ENCODE measurements at places on chromosomes 3 and 15.

DNA sequence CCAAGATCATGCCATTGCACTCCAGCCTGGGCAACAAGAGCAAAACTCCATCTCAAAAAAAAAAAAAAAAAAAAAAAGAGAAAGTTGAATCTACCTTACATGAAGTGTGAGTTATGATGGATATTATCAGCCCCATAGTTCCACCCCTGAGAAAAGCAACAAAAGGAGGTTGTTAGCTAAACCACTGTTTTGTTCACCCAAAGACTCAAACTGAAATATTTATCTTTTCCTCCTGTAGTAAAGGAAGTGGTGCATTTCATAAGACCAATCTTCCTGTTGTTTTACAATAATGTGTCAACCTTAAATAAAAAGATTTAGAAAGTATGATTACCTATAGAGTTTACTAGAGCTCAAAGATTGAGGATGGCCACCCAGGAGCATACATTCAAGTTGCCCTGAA is 18.7 kb upstream of the TRMT10C start:
- no peak for DNase-seq

- DNase-seq = no peak
These were observed 1.8 kb downstream of the PSTPIP1 start for GRCh38 chr15:76996526-76997401.

- no peak for DNase-seq
These were observed at the start of gene LARP6 for GRCh38 chr15:70853973-70854665. Gene LARP6 (minus strand): TSS chr15:70854157. CDS start chr15:70854088, 69 bp downstream.

DNA sequence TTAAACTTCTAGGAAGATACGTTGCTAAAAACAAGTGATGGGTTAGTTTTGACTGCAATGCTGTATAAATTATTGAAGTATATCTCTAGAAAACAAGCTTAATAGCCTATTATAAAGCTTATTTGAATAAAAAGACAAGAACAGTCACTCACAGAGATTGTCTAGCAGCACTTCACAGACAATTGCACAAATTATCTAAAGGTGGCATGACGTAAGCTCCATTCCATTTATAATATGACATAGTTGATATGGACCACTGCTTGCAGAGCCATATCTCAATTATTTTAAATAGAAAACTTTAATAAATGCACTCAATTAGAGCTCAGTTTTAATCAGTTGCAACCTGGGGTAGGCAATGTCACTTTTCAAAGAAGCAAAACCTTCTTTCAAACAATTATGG is 319.9 kb upstream of the GBE1 start:
- DNase-seq = no peak

DNA sequence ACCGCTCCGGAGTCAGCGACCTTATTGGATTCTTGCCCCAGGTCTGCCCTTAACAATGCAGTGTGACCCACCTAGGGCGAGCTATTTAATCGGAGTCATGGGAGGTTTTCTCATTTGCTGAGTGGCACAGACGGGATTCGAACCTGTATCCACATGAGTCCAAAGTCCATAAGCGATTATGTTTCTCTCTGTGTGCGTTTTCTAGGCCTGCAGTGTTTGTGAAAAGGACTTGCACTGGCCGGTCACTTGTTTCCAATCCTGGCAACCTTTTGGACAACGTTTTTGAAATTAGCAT is 691 bp upstream of the HDGFL3 start:
- DNase-seq = no peak

DNA sequence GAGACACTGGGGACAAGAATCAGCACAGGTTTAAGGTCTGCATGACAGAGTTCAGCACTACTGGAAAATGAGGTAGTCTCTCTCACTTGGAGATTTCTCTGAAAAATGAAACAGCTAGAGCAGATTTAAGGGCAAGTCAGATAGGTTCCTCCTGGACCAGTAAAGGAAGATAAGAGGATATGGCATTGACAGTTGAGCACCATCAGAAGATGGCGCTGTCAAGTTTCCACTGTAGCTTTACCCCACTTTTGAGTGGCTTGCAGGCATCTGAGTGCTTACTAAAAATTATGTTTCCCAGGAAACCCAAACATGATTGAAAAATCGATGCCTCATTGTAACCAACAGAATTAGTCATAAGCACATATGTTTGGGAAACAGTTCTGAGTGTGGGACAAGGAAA is 407.2 kb upstream of the UBE2E2 start:
- no peak for DNase-seq

- no peak for DNase-seq
These were observed 7.2 kb downstream of the GNL3 start for GRCh38 chr3:52693071-52693470.

DNA sequence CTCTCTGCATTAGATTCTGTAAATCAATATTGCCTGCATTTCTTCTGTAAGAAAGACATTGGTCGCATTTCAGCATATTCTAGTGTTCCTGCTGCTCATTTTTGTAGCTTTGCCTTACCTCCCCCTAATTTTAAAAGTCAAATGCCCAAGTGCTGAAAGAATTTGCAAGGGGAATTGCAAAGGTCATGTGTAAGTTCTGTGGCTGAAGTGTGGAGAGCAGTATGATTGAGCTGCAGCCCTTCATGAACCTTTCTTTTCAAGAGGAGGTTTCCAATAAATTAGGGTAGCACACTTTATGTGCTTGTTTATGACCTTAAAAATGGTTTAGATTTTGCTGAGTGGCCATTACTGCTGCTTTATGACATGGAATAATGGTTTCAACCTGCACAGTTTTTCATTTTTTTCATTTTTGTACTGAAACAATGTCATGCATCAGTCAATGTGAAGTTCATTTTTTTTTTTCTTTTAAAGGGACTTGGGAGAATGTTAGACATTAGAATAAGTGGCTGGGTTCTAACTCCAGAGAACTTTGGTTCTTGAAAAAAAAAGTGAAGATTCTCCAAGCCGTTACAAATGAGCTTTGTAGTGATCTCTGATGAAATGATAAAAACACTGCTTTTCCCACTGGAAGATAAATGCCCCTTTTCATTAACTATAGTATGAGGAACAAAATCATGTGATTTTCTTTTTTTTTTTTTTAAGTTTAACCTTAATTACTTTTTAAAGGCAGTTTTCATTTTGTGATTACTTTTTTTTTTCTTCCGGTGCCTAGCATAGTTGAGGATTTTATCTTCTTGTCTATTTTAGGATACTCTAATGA is 99.6 kb downstream of the MITF start:
- no peak for DNase-seq

DNA sequence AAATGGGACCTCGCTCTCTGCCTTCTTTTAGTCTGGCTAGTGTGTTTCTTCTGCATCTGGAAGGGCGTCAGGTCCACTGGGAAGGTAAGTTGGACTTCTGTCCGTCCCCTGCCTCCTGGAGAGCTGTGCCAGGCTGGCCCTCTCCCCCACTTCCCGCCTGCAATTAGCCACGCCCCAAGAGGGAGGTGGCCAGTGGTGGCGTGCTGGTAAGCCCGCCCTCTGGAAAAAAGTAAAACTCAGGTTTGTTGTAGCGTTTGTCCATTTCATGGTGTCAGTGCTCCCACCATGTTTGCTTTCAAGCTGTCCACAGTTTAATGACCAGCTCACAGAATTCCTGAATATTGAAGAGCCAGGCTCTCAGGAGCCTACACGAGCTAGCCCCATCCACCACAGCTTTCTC is 55.6 kb downstream of the SLC6A6 start:
- DNase-seq = no peak

DNA sequence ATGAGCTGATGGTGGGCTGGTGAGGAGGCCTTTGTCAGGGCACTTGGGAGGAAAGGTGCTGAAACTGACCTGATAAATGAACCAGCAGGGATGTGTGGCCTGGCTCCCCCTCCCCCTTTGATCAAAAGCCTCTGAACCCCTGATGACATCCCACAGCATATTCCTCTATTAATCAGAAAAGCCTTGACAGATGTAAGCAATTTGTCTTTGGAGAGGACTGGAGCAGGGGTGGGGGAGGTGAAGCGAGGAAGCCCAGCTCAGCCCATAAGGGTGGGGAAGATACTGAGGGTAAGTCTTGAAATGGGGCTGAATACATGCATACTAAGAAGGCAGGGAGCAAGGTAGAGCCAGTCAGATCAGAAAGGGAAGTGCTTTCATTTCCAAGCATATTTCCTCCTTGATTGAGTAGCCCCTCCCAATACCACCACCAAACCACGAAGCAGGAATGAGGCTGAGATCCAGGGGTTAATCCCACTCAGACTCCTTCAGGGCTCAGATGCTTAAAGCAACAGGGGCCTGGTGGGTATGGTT is 34.7 kb upstream of the MRPS22 start:
- DNase-seq = no peak

GRCh38 chr3:70658513-70659310 is 346.3 kb upstream of the MDFIC2 start:
- DNase-seq = no peak

- no peak for DNase-seq
These were observed 48.3 kb downstream of the SERP1 start for GRCh38 chr3:150497956-150498355.

- DNase-seq = no peak
These were observed 64.9 kb downstream of the SLC7A14 start for GRCh38 chr3:170520996-170521395.

DNA sequence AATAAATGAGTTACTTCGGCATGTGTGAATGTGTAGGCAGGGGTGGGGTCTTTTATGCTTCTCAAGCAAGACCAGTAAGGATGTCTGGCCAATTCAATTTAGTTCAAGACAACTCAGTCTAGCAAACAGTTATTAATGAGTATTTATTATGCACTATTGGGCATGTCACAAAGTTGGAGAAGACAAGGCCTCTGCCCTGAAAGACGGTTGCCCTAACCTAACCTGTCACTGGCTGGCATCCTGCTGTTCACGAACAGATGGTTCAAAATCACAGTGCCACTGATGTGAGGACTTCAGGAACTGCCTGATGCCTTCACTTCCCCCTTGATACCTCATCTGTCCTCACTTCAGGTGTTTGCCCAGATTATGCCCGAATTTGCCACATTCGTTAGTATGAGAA is 217.8 kb downstream of the SOX2 start:
- DNase-seq = no peak

DNA sequence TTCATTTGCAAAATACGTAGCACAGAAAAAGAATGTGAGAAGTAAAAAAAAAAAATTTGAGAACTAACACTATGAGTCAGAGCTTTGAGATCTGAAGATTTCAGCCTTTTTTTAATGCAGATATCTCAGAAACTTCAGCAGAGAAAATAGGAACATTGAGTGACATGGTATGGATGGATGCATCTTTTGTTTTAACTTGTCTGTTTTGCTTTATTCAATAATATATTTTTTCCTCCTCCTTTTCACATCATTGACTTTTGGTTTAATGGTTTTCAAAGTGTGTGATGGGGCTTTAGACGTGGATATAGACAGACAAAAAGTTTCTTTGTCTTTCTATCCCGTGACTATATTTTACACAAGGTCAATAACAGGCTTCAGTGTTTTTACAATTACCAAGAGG is 426.7 kb upstream of the FRG2C start:
- DNase-seq = no peak

- DNase-seq = no peak
These were observed 41.3 kb downstream of the NECTIN3 start for GRCh38 chr3:111112913-111113312.

- DNase-seq = no peak
These were observed 61.7 kb downstream of the STRIT1 start for GRCh38 chr3:155231792-155232191.

GRCh38 chr15:69808756-69809155 is 289.0 kb downstream of the TLE3 start:
- no peak for DNase-seq

- no peak for DNase-seq
These were observed 208.1 kb downstream of the MINAR1 start for GRCh38 chr15:79640206-79640605.

GRCh38 chr3:171569571-171570132 is 109.4 kb upstream of the TNIK start:
- DNase-seq = no peak

GRCh38 chr3:124774327-124774718 is 44.1 kb downstream of the UMPS start:
- no peak for DNase-seq

- DNase-seq = no peak
These were observed 188.8 kb downstream of the ZNF385D start for GRCh38 chr3:21562243-21562642.

- no peak for DNase-seq
These were observed 710 bp downstream of the LRRC57 start for GRCh38 chr15:42547918-42548248.

- no peak for DNase-seq
These were observed 46.2 kb downstream of the ZNF385D start for GRCh38 chr3:21704796-21705195.

DNA sequence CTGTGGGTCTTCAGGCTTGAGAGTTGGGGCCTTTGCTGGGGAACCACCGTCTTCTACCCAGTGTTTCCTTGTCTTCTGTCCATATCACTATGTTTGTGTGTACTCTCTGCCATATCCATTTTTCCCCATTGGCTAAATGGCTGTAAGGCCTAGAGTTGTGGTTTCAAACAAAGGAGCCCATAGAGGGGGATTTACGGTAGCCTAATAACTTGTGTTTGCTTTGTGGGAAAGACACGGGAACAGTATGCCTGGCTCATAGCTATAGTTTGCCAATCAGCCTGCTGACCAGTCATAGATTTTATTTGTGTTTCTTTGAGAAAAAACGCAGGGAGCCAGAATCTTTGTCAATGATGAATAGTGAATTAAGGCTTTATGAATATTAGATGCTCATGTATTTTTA is 554.8 kb downstream of the NAALADL2 start:
- no peak for DNase-seq

Data from NCI-H526 (cell line).